Gastroesophageal sphincter (tissue), 4 donors: ENCODE measurements at places on chromosomes 16 and 17.

GRCh38 chr16:31477220-31478216 lies 5.4 kb upstream of the SLC5A2 start:
- ATAC-seq: no peak

DNA sequence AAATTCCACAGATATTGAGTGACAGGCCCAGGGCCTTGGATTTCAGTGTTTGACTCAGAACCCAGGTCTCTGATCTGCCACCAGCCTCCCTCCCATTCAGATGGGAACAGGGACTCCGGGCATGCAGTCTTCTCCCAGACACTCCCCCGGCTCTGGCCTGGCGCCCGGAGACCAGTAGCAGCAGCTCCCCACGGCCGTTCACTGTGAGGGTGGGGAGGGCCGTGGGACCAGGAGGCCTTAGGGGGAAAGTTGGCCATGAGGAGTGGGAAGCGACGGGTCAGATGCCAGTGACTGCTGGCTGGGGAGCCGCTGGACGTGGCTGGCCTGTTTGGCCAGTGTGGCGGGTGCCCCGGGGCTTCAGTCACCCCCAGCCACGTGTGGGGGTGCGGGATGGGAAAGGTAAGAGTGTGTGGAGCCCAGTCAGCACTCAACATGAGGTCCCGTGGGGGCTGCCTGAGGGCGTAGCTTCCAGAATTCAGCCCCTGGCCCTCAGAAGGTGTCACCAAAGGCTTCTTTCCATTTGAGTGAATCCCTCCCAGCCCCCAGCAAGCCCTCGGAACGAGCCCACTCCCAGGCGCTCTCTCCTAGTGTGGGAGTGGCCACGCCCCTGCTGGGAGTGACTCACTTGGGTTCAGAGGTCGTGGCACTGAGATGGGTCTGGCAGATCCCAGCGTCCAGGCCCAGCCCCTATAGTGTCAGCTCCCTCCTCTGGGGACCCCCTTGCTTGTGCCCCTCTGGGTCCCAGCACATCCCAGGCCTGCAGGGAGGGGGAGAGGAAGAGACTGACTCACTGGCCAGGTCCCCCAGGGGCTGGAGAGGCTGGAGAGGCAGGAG lies 309.4 kb downstream of the SEC14L1 start:
- peak; percentile 48 for ATAC-seq

- ATAC-seq: no peak
Measured at GRCh38 chr16:24577167-24577566, 37.8 kb downstream of the RBBP6 start.

DNA sequence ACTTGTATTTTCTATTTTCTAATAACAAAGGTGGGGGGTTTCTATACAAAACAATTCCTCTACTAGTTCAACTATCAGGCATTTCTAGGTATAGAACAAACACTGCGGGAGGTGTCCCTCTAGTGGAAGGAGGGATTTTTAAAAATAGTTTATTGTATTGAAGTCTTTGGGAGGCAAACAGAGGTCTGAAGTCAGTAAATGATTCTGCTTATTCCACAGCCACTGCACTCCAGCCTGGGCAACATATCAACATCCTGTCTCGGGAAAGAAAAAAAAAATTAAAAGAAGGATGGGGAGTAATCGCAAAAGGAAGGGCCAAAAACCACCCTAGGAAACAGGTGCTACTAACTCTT lies 648 bp upstream of the ERCC4 start:
- ATAC-seq: peak; percentile 23

GRCh38 chr17:46763416-46763815 lies 55.1 kb downstream of the WNT3 start:
- no peak for ATAC-seq

- ATAC-seq: no peak
Measured at GRCh38 chr16:57577691-57578224, 35.3 kb downstream of the ADGRG5 start.

DNA sequence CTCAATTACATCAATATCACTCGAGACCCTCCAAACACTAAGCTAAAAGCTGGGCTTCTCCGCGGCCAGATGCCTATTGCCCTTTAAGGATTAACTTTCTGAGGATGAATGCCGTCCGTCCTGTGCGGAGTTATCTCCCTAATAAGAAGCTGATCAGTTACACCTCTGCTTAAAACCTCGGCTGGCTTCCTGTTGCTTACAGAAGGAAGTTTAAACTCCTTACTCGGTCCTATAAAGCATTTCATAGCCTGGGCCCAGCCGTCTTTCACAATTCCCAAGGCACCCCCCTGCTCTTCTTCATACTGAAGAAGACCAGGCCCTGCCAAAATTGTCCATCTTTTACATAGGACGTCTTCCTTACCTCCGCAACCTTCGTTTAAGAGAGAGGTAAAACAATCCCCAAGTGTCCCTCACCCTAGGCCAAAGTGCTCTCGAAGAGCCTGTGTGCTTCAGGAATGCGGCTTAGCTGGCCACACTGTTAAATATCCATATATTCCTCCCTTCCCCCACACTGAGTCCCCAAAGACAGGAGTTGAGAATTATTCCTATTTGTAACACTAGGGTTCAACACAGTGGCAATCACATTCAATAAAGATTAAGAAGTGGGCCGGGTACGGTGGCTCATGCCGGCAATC lies 112.6 kb upstream of the IRX5 start:
- no peak for ATAC-seq

- no peak for ATAC-seq
Measured at GRCh38 chr16:7550096-7550495, 217.5 kb downstream of the RBFOX1 start.

DNA sequence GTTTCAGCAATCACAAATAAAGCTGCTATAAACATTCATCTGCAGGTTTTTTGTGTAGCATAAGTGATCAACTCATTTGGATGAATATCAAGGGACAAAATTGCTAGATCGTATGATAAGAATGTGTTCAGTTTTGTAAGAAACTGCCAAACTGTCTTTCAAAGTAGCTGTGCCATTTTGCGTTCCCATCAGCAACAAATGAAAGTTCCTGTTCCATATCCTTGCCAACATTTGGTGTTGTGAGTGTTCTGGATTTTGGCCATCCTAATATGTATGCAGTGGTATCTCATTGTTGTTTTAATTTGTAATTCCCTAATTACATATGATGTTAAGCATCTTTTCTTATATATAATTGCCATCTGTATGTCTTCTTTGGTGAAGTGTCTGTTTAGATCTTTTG lies 36.4 kb upstream of the TMEM92 start:
- ATAC-seq: no peak

DNA sequence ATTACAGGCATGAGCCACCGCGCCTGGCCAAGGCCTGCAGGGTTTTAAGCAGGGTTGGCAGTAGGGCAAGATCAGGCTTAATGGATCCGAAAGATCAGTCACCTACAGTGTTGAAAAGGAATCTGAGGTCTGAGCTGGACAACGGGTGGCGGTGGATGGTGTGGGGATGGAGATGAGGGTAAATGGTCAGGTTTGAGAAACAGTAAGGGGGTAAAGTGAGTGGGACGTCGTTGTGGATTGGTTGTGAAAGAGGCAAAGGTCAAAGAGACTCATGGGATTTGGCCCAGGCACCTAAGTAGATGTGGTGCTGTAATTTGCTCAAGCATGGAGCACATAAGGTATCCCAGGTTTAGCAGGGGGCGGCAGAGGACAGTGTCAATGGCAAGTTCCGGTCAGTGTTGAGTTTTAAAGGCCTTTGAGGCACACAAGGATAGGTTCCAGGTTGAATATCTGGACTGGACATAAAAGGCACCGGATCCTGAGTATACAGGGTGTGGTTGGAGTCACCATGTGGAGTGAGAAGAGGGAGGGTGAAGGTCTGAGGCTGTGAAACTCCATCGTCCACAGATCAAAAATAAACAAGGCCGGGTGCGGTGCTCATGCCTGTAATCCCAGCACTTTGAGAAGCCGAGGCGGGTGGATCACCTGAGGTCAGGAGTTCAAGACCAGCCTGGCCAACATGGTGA lies 1.1 kb upstream of the SLC16A5 start:
- ATAC-seq: no peak

GRCh38 chr17:79695293-79695790 lies 35.4 kb upstream of the ENPP7 start:
- ATAC-seq: no peak

GRCh38 chr16:30018731-30019158 lies 4.3 kb upstream of the C16orf92 start:
- ATAC-seq: no peak

DNA sequence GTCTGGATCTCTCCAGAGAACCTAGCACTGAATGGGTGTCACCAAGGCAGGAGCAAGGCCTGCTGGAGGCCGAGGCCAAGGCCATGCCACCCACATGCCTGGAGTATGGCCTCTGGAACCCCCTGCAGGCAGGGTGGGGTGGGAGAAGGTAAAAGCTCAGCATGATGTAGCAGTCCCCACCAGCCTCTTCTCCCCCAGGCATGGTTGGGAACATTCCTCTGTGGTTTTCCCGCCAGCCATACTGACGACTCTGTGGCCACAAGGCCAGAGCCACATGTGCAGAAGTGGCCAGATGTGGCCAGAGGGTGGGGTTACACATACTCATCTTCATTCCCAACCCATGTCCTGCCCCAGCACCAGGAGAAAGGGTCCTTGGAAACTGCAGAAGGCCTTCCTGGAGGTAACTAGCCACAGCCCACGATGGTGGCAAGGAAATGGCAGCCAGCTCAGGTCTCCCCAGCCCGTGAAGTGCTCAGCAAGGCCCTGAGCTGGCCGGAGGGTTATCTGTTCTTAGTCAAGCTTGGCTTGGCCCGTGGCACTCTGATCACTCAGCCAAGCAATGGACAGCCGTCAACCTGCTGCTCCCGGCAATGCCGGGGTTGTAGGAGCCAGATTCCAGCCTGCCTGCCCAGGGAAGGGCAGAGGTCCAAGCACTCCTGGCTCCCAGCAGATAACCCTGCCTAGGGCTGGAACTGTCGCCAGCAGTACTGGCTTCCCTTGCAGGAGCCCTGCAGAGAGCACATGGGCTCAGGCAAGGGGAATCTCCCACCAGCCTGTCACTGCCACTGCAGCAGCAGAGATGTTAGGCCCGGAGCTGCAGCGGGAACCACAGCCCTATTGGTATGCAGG lies 26.1 kb downstream of the HDAC5 start:
- ATAC-seq: no peak

DNA sequence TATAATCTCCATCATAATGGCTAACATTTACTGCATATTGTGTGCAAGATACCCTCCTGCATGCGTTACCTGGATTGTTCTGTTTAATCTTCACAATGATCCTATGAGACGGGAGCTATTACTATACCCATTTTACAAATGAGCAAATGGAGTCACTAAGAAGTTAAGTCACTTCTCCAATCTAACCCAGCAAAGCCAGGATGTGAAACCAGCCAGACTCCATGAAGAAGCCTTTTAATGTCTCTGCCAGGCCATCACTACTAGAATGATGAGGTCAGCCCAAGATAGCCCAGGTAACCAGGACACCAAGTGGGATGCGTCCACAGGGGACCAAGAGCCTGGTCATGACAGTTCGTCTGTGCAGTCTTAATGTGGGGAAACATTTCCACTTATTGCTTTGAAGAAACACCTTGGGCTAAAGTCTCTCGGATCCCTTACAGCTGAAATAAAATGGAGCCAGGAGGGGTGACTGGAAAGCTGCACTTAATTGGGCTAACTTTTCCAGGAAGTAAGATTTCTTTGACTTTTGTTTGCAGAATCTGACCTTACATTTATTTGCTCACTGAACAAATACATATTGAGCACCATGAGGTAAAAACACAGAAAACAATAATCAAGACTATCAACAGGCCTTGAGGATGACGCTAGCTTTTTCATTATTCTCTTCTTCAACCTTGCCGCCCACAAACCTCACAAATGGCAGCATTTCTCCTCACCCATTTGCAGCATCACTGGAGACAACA lies 926 bp upstream of the SHCBP1 start:
- ATAC-seq: no peak

DNA sequence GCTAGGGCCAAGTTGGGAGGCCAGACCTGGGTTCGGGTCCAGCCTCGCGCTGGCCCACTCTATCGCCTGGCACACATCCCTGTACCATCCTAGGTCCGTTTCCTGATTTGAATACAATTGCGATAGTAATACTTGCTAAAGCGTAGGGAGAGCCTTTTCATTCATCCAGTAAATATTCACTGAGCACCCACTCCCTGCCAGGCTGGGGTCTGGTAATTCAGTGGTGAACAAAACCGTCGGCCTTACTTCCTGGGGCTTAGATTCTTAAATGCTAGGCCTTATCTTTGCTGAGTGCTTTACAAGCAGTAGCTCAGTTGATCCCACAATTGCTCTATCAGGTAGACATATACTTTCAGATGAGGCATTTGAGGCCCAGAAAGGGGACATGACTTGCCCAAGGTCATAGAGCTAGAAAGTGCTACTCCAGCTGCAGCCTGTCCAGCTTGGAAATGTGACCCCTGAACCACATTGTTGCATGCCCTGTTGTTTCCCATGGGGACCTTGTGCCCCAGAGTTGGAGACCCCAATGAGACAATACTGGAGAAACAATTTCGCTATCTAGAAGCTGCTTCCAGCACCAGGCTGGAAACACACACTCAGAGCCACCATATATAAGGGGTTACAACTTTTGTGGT lies 691 bp downstream of the USB1 start:
- ATAC-seq: no peak

- ATAC-seq: no peak
Measured at GRCh38 chr16:61836804-61837393, 199.3 kb downstream of the CDH8 start.

DNA sequence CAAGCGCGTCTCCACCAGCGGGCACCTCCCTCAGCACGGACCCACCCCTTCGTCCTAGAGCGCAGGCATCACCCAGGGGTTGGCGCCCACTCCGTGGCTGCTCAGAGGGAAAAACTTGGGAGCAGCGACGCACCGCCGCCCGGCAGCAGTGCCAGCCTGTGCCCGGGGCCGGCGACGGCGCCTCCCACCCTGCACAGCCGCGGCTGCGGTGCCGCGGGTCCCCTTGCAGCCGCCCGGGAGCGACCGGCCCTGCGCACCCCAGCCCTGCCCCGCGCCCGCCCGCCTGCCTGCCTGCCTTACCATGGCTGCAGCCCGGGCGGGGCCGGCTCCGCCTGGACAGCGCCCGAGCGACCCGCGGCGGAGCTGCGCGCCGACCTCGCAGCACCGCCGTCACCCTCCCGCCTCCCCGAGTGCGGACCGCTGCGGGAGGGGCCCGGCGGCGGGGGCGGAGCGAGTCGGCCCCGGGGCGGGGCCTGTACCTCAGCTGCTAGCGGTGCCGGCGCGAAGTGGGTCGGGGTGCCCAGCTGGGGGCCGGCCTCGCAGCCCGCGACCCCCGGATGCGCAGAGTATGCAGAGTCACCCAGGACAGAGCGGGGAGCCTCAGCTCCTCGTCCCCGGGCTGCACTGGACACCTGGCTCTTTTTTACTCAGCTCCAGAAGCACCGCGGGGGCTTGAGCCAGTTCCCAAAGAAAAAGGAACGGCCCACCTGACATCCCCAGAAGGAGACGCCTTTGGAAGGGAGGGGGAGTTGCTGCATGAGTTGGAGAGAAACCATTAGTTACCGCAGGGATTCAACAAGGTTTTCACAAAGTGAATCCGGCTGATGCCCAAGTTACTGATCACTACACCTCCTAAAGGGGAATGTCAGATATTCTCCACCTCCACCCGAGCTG lies 17.5 kb upstream of the MTMR4 start:
- peak; percentile 92 for ATAC-seq
